ENCODE measurements at places on chromosomes 2 and 18. TPM values are rescaled to one million over a fixed set of nuclear protein-coding genes. Genes with fewer than 3 reads are reported as not detected.

SLC16A14 gene
- 0.96 TPM for total RNA-seq

SCTR gene
- not detected for total RNA-seq

MC2R gene
- total RNA-seq: not detected

CACNB4 gene
- under 0.01 TPM for total RNA-seq

ICOS gene
- total RNA-seq: not detected

SLC9A4 gene
- 2.7 TPM for total RNA-seq

DYSF gene
- total RNA-seq: 7.0 TPM

GPR155 gene
- total RNA-seq: 1.7 TPM

SH2D6 gene
- not detected for total RNA-seq

VAMP8 gene
- total RNA-seq: 42.2 TPM

INSIG2 gene
- 21.7 TPM for total RNA-seq

CPO gene
- not detected for total RNA-seq

CXCR2 gene
- total RNA-seq: 0.48 TPM

SERPINB10 gene
- total RNA-seq: 4.8 TPM

C2orf78 gene
- not detected for total RNA-seq

GTF2A1L gene
- not detected for total RNA-seq

VSNL1 gene
- 8.7 TPM for total RNA-seq

DBI gene
- 60.7 TPM for total RNA-seq

FKBP7 gene
- total RNA-seq: 0.43 TPM

GALNT14 gene
- total RNA-seq: 12.8 TPM

CKAP2L gene
- 0.48 TPM for total RNA-seq

OBSL1 gene
- total RNA-seq: 31.8 TPM

UGT1A4 gene
- total RNA-seq: 1.3 TPM

CNRIP1 gene
- total RNA-seq: 0.96 TPM

SNED1 gene
- total RNA-seq: not detected

ANKRD12 gene
- 16.9 TPM for total RNA-seq

MEP1B gene
- total RNA-seq: not detected

GKN2 gene
- not detected for total RNA-seq

GAREM2 gene
- 0.72 TPM for total RNA-seq

TRIM43B gene
- total RNA-seq: not detected

MFSD6 gene
- 28.0 TPM for total RNA-seq

LOXHD1 gene
- total RNA-seq: not detected

LYG1 gene
- not detected for total RNA-seq

AMER3 gene
- total RNA-seq: not detected

ZNF385B gene
- not detected for total RNA-seq

KLHL41 gene
- 0.24 TPM for total RNA-seq

Data from tracheal epithelial cell (primary cell).